ENCODE measurements at places on chromosomes 7 and 10. TPM values are rescaled to one million over a fixed set of nuclear protein-coding genes. Genes with fewer than 3 reads are reported as not detected.

GRCh38 chr10:2759233-2759632, 308.1 kb upstream of the PFKP start:
- H3K27me3 ChIP-seq: no peaks in the 10 kb centered on the region
- no peak overlapping the region for H3K27ac ChIP-seq
- no peaks in the 10 kb centered on the region for H3K4me1 ChIP-seq
- H3K4me3 ChIP-seq: no peak overlapping the region
- DNase-seq: no peak
- H3K36me3 ChIP-seq: no peaks in the 10 kb centered on the region

DNA sequence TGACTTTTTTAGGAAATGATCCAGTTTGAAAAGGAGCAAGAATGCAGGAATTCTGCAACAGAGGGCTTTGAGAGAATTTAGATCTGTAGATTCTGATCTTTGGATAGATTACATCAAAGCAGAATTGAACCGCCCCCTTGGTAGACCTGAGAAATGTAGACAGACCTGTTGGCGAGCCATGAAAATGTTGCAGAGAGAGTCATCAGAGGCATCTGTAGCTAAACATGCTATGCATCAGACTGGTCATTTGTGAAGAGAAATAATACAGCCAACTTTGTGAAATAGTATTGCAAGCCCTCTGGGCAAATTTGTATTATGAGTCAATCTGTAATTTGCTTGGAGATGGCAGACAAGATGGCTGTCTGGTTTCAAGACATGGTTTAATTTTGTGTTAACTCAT, 4.3 kb upstream of the C1GALT1 start:
- H3K27me3 ChIP-seq: no peaks in the 10 kb centered on the region
- no peak overlapping the region for H3K27ac ChIP-seq
- DNase-seq: no peak
- no peak overlapping the region for H3K4me3 ChIP-seq
- peaks cover 35% of the 10 kb centered on the region for H3K4me1 ChIP-seq

DNA sequence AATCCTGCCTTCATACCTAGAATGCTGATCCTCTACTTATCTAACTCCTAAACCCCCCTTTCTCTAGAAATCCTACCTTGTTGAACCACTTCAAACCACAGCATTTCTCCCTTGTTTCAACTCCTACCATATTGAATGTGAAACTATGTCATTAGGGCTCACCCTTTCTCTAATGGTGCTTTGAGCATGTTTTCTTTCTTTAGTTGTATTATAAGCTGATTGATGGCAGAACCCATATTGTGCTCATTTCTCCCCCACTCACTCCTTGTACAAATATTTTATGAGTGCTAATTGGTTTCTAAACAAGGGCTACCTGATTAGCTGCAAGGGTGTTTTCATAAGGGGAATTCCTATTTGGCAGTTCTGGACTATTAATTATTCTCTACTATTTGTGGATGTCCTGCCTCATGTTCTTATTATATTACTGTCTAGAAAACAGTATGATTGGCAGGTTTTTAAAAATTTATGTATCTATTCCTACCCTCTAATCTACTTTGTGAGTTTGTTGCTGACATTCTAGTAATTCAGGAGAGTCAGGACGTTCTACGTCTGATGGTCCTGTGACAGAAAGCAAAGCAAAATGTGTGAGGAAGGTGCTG, 765.8 kb downstream of the KCNMA1 start:
- peaks cover 28% of the 10 kb centered on the region for H3K27me3 ChIP-seq
- H3K4me1 ChIP-seq: no peaks in the 10 kb centered on the region
- no peak overlapping the region for H3K4me3 ChIP-seq
- no peak for DNase-seq
- no peak overlapping the region for H3K27ac ChIP-seq
- H3K36me3 ChIP-seq: no peaks in the 10 kb centered on the region

GRCh38 chr7:49333180-49333881, 409.0 kb downstream of the CDC14C start:
- no peaks in the 10 kb centered on the region for H3K4me1 ChIP-seq
- no peak overlapping the region for H3K27ac ChIP-seq
- H3K4me3 ChIP-seq: no peak overlapping the region

DNA sequence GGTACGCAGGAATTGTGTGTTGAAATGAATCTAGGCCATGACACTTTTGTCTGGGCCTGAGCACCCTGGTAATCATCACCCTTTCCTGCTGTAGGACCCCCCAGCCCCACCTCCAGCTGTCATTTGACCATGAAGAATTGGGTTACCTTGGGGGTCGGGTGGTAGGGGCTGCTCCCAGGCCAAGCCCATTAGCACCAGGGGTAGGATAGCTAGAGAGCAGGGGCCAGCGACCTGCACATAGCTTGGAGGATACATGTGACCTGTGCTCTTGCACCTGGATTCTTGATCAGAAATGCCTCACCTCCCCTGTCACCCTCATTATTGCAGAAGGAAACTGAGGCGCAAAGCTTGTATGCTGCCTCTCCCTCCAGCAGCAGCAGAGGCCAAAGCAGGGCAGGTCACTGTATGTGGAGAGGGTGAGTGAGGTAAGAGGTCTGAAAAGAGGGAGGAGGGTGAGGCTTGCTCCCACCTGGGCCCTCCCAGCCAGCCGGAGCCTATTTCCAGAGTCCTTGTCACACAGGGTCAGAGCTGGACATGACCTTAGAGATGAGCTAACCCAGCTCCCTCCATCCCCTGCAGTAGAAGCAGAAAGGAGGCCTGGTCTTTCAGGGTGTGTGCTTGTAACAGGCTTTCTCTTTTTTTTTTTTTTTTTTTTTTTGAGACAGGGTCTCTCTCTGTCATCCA, 35.3 kb upstream of the ANKRD2 start:
- peaks cover 34% of the 10 kb centered on the region for H3K4me1 ChIP-seq
- H3K36me3 ChIP-seq: no peaks in the 10 kb centered on the region
- DNase-seq: no peak
- H3K4me3 ChIP-seq: no peak overlapping the region
- H3K27ac ChIP-seq: no peak overlapping the region

GRCh38 chr7:8177109-8177933, 84.6 kb downstream of the ICA1 start:
- no peak overlapping the region for H3K4me3 ChIP-seq
- H3K27ac ChIP-seq: no peak overlapping the region
- no peaks in the 10 kb centered on the region for H3K36me3 ChIP-seq
- H3K27me3 ChIP-seq: no peaks in the 10 kb centered on the region
- no peak for DNase-seq

DNA sequence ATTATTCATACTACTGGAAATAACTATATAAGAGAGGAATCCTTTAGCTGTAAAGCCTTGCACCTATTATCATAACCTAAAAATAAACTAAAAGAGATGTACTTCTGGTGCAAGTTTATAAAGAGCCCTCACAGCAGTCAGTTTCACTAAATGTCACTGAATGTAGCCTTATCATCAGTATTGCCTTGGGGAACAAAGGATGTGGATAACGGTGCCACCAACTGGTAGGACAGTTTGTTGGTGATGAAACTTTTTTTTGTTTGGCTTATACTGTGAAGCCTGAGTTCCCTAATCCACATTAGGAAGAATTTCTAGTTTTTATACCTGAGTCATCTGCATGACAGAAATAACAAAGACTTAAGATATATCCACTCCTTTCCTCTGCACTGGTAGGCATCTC, 117.9 kb upstream of the COL1A2 start:
- no peaks in the 10 kb centered on the region for H3K4me1 ChIP-seq
- no peaks in the 10 kb centered on the region for H3K36me3 ChIP-seq
- no peak overlapping the region for H3K4me3 ChIP-seq
- DNase-seq: no peak
- H3K27ac ChIP-seq: no peak overlapping the region
- H3K27me3 ChIP-seq: 0 out of 2 replicates have a peak, but pooled peaks cover 5% of the 10 kb centered on the region

- no peaks in the 10 kb centered on the region for H3K36me3 ChIP-seq
- H3K4me3 ChIP-seq: no peak overlapping the region
- no peak overlapping the region for H3K27ac ChIP-seq
- no peak for DNase-seq
- H3K27me3 ChIP-seq: no peaks in the 10 kb centered on the region
Observed at GRCh38 chr10:127267442-127267841, 71.1 kb upstream of the INSYN2A start.

- no peaks in the 10 kb centered on the region for H3K36me3 ChIP-seq
- no peaks in the 10 kb centered on the region for H3K4me1 ChIP-seq
- no peak for DNase-seq
- no peak overlapping the region for H3K4me3 ChIP-seq
Observed at GRCh38 chr10:69851306-69851705, 49.6 kb downstream of the COL13A1 start.

DNA sequence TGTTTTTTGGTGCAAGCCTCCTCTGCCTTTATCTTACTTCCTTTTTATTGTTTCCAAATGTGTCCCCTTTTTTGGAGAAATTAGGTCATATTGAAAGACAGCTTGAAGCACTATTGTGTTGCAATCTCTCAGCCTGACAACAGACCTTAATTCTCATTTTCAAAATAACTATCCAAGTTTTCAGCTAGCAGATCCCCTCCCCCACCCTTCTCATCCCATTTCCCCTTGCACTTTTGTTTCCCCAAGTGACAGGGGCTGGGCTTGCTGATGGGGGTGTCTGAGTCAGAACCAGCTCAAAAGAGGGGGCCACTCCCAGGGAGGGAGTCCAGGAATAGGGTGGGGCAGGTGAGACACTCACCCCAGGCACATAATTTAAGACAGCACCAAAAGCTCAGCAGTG, 75.3 kb downstream of the MKI67 start:
- peaks cover 10% of the 10 kb centered on the region for H3K4me1 ChIP-seq
- H3K27me3 ChIP-seq: no peaks in the 10 kb centered on the region
- no peak overlapping the region for H3K27ac ChIP-seq
- H3K4me3 ChIP-seq: no peak overlapping the region
- no peaks in the 10 kb centered on the region for H3K36me3 ChIP-seq
- no peak for DNase-seq

- H3K27me3 ChIP-seq: no peaks in the 10 kb centered on the region
- H3K27ac ChIP-seq: no peak overlapping the region
- no peaks in the 10 kb centered on the region for H3K4me1 ChIP-seq
- no peaks in the 10 kb centered on the region for H3K36me3 ChIP-seq
- H3K4me3 ChIP-seq: no peak overlapping the region
Observed at GRCh38 chr10:19659920-19660655, 156.1 kb upstream of the PLXDC2 start.

Gene RBP3
- not detected for total RNA-seq

Gene FAM25G
- total RNA-seq: not detected

Measured in HCT116 (cell line).